Pulmonary artery endothelial cell (primary cell): ENCODE measurements at places on chromosomes 5 and 9. TPM values are rescaled to one million over a fixed set of nuclear protein-coding genes. Genes with fewer than 3 reads are reported as not detected.

The LCP2 gene
- total RNA-seq: not detected in 2 replicates

The LRRC19 gene
- not detected in 2 replicates for total RNA-seq

The ORM2 gene
- total RNA-seq: not detected in 2 replicates

The SLC31A1 gene
- 17.1 and 17.5 TPM in 2 replicates for total RNA-seq

The CDX1 gene
- not detected in 2 replicates for total RNA-seq

The PCDHA9 gene
- 0.04 TPM in 1 of 2 replicates, not detected in the other for total RNA-seq

The FOXD4L6 gene
- total RNA-seq: 0.07 TPM in 1 of 2 replicates, not detected in the other

The KLF4 gene
- total RNA-seq: 1.1 and 1.6 TPM in 2 replicates

The MCCC2 gene
- 26.7 and 28.9 TPM in 2 replicates for total RNA-seq

The ARID3C gene
- total RNA-seq: 0.07 and 0.13 TPM in 2 replicates
